ENCODE measurements at places on chromosomes 1 and 21.

DNA sequence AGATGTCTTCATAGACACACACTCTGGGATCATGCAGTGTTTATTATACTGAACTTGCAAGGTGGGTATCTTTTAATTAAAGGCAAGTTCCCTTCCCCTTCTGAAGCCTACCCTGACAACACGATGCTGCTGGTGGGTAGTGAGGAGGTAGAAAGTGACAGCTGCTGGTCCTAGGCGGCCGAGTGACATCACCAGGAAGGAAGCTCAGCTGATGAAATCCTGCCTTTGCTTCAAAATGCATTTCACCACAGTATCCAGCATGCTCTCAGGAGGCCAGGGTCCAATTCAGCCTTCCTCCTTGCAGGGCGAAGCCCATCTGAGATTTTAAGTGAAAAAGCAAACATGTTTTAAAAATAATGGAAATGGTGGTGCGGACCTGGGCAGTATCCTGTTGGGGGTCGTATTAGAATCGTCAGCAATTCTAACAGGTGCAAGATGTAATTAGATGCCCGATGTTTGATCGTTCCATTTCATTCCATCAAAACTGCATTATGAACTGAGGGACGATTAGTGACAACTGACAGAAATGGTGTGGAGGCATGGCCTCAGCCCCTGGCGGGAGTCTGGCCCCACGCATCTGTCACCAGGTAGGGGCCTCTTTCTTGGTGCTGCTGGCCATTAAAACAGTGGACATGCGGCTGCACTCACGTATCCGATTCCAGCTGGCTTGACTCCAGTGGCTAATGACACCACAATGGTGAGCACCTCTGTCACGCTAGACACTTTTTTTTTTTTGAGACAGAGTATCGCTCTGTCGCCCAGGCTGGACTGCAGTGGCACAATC is 324.8 kb upstream of the C1orf174 start:
- DNase-seq = no peak

GRCh38 chr1:26401891-26402290 is 8.7 kb upstream of the LIN28A start:
- no peak for DNase-seq

DNA sequence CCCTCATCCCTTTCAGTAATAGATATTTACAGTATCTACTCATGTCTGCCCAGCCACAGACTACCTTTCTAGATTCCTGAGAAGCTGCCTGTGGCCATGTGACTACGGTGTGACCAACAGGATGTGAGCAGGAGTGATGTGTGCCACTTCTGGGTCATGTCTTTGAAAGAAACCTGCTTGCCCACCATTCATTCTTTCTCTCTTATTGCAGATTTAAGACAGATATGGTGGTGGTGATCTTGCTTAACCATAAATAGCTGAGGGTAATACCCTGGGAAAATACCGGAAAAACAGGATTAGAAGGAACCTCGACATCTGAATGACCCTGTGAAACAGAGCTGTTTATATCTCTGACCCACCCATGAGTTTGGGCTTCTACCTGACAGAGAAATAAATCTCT is 41.6 kb upstream of the GUCA2A start:
- DNase-seq = no peak

- peak; percentile 16 for DNase-seq
Measured at GRCh38 chr1:1040004-1040991, 20.4 kb downstream of the AGRN start.

- no peak for DNase-seq
Measured at GRCh38 chr21:26800970-26801431, 44.2 kb downstream of the ADAMTS1 start.

- DNase-seq = no peak
Measured at GRCh38 chr1:207203541-207203940, 99.5 kb downstream of the C4BPA start.

GRCh38 chr1:8426996-8427395 is 109.1 kb downstream of the SLC45A1 start:
- DNase-seq = no peak

DNA sequence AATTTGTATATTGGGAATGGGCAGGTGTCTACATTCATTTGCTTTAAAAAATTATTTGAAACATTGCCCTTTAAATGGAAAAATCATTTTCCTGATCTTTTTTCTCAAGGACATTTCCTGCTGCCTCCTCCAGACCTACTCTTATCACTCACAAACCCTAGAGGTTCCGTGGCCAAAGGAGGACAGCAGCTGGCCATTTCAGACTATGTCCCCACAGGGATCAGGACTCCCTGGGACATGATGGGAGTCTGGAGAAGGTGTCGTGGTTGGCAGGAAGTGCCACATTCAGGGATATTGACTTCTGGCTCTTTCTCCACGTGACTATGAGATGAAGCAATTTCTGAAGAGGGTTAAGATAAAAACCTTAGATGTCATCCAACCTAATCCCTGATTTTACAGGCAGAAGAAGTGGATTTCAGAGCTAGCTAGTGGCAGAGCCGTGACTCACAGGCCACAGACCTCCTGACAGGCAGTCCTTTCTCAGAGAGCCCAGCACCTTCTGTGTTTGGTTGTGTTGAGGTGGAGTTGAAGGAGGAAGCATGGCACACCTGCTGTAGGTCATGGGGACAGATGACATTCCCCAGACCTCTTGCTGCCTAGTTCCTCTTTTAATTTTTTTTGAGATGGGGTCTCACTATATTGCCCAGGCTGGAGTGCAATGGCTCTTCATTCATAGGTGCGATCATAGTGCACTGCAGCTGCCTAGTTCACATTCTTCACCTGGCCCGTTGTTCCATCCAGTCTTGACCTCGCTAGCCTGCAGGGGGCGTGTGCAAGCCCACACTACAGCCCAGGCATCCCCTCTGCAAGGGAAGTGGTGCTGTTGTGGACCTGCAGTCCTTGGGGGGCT is 25.5 kb upstream of the IL10 start:
- DNase-seq = no peak

GRCh38 chr1:21621761-21622436 is 47.3 kb downstream of the RAP1GAP start:
- no peak for DNase-seq

- no peak for DNase-seq
Measured at GRCh38 chr1:179591592-179592580, at the start of gene TDRD5. Gene TDRD5, plus strand, starts transcription at chr1:179591832. Its CDS starts 784 bp downstream, at chr1:179592616.

DNA sequence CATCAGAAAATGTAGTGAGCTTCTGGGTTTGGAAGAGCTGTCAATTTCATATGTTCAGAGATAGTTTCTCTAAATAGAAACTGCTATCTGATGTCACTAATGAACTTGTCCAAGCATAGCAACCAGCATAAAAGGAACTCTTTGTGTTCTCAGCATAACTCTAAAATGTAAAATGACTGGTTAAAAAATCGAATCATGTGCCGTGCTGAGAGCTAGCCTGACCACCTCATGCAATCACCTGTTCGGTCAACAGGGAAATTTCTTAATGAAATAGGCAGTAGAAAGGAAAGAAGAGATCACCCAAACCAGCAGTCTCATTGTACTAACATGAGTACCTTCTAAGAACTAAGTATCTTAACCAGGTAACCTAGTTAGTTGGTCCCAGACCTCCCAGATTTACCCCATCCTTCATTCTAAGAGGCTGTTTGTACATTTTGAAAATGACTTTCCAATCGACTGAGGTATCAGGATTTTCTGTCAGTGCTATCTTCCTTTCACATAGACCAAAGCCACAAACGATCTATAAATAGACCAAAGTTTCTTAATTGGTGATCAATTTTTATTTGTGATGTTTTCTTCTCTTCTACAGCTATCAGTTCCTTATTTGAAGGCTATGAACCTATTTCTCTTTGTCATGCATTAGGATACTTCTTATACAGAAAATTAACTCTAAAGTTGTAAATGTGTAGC is 147.3 kb downstream of the TLR5 start:
- no peak for DNase-seq

DNA sequence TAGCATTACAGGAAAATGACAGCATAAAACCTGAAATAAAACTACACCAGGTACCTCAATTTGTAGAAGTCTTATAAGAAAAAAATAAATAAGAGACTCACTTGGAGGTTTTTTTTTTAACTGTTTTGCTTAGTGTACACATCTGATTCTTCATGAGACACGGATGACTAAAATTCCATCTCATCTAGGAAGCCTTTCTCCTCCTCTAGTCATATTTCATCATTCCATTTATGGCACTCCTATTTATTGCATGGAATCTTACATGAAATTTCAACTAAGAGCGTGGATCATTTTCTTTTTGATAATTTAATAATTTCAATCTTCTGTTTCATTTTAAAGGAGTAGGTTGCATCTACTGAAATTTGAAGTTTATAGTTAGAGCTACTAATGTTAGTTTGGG is 1.6 kb upstream of the PTGS2 start:
- no peak for DNase-seq

DNA sequence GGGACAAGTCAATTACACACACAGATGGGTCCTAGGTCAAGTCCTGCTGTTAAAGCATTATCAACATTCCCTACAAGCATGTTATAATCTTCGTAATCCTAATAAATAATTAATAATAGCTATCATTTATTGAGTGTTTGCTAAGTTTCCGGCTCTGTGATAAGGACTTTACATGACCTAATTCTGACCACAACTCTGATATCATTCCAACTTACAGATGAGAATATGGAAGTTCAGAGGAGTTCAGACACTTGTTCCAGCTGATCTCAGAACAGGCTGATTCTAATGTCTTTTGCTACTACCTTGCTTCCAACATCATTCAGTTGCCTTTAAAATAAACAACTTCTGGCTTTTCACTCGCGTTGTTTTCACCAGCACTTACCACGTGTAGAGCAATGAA is 770.1 kb upstream of the CXADR start:
- DNase-seq = no peak

GRCh38 chr1:193311226-193311948 is 125.0 kb upstream of the B3GALT2 start:
- DNase-seq = no peak

DNA sequence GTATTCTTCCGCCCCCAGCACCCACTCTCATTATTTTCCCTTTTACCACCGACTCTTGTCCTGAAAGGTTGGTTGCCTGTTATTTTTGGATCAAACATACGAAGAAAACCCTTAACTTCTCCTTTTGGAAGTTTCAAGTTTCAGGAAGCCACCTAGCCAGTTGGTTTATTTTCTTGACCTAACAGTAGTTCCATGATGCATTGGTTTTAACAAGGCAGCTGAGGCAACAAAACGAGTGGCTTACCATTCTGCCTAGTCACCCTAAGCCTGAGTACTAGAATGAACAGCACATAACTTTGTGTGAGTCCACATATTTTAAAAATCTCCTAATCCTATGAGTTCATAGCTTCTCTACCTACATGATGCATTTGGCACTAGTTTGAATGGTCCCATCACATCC is 28.9 kb downstream of the OLFM3 start:
- no peak for DNase-seq

- DNase-seq = no peak
Measured at GRCh38 chr1:185560760-185561159, 173.4 kb upstream of the HMCN1 start.

DNA sequence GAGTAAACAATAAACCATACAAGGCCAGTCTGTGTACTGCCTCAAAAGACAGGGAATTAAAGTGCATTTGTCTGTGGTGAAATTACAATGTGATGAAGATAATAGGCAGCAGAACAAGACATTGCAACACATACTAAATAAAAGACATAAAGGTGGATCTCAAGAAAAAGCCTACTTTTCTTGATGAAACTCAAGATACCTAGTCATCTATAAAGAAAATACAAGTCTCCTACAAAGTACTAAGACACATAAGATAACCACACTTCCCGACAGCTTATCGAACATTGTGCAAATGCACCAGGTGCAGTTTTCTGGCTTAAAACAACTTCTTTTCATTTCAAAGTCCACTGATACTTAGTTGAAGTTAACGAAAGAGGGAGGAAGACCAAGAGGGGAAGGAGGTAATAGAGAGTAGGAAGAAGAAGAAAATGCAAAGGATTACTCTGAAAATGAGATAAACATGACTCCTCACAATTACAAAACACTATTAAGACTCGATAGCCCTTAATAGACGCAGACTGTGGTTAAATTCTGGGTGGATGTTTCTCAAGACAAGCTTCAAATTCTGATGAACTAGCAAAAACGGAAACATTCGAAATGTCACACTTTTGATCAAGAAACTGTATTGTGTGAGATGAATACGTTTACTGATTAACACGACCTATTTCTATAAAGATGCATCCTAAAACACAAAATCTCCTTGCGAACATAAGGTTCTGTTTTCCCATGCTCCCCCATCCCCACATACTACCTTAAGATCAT is 2.0 kb downstream of the HNRNPR start:
- no peak for DNase-seq

GRCh38 chr1:65371544-65371943 is 48.9 kb upstream of the LEPR start:
- DNase-seq = no peak

GRCh38 chr1:59125676-59126320 is 171.1 kb upstream of the FGGY start:
- no peak for DNase-seq
